Left forelimb (tissue), 1 donor: ENCODE measurements at places on chromosomes 12 and 14.
A peak's percentile ranks its signal among the peaks of the same experiment; 100 is the strongest.

- no peak for DNase-seq
Observed at GRCh38 chr14:94935706-94936300, 165.9 kb upstream of the GSC start.

- no peak for DNase-seq
Observed at GRCh38 chr12:124774462-124775167, 89.0 kb downstream of the SCARB1 start.

DNA sequence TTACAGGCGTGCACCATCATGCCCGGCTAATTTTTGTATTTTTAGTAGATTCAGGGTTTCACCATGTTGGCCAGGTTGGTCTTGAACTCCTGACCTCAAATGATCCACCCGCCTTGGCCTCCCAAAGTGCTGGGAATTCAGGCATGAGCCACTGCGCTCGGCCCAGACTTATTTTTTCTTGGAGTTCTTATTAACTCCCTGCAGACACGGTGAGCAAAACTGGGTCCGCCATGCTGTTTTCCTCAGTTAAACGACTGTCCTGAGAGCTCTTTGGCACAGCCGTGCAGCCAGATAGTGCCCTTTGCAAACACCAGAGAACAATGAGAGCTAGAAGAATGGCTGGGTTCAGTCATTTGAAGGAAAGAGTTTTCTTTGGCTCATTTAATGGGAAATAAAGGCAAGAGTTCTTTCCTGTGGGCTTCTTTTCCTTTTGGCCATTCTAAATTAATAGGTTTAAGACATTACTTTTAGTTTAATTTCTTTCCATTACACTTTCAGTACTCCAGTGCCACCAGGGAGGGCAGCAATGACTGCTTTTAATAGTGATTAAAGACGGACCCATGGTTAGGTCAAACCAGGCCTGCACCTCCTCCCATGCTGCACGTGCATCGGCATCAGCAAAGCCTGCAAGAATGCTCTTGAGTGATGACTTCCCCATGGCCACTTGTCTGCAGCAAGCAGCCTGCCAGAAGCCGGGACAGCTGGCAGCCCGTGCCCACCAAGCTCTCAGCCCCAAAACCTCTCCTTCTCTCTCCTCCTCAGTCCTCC, 60.7 kb downstream of the VCPKMT start:
- DNase-seq = no peak

DNA sequence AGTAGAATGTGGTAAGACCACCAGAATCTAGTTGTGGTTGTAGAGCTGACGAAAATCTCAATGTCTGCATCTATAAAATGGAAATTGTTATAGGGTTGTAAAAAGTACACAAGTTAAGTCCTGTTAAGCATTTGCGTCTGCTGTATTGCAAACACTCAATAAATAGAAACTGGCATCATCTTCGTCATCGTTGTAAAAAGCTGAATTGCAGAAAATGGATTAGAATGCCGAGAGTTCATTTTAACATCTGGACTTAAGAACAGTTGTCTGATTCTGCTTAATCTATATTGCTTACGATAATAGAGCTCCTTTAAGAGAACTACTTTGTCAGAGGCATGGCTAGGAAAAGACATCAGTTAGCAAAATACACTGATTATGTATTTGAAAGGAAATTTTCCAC, 33.2 kb downstream of the KCNMB4 start:
- DNase-seq = no peak

- no peak for DNase-seq
Observed at GRCh38 chr12:100356644-100357223, at the start of gene SLC17A8. SLC17A8 (plus strand) TSS chr12:100357074; CDS start chr12:100357392, 318 bp downstream.

DNA sequence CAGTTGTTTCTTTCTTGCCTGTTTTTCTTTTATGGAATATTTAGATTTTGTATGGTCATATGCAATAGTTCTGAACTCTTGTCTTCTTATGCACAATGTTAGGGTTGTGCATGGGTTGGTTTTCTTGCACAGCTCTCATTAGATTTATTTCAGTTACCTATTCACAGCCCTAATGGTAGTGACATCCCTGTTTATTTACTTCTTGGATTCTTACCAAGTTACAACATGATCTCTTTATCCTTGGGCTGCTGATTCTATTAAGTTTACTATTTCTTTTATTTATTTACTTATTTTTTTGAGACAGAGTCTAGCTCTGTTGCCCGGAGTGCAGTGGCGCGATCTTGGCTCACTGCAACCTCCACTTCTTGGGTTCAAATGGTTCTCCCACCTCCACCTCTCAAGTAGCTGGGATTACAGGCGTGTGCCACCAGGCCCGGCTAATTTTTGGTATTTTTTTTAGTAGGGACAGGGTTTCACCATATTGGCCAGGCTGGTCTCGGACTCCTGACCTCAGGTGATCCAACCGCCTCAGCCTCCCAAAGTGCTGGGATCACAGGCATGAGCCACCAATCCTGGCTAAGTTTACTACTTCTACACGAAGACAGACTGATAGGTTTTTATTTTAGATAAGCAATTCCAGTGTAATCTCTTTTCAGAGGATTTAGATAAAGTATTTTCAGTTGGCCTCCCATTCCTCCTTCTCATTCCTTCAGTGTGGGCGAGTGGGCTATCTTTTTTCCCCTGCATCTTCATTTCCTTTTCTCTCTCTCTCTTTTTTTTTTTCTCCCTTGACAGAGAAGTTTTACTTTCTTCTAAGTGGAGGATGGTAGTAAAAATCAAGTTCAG, 395.1 kb upstream of the RGS6 start:
- DNase-seq = no peak

GRCh38 chr14:29264865-29265264, 498.3 kb downstream of the FOXG1 start:
- no peak for DNase-seq

DNA sequence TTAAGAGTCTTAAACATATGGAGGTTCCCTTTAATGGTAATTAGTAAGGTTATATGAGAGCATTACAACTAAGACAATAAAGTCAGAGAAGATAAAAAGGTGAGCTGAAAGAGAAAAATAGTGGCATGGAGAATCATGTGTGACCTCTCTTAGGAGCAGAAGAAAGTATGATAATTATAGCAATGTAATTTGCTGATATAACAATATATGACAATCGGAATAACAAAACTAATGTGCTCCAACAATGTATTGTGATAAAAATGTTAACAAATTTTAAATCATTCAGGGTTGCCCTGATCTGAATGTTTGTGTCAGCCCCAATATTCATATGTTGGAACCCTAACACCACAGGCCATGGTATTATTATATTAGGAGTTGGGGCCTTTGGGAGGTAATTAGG, 269.6 kb upstream of the PPFIA2 start:
- no peak for DNase-seq

GRCh38 chr14:99272899-99273765, 1.1 kb upstream of the BCL11B start:
- DNase-seq = peak; percentile 77

GRCh38 chr12:120468325-120468820, 1.2 kb downstream of the SRSF9 start:
- no peak for DNase-seq

- no peak for DNase-seq
Observed at GRCh38 chr12:56723352-56723751, 1.7 kb downstream of the NACA start.

DNA sequence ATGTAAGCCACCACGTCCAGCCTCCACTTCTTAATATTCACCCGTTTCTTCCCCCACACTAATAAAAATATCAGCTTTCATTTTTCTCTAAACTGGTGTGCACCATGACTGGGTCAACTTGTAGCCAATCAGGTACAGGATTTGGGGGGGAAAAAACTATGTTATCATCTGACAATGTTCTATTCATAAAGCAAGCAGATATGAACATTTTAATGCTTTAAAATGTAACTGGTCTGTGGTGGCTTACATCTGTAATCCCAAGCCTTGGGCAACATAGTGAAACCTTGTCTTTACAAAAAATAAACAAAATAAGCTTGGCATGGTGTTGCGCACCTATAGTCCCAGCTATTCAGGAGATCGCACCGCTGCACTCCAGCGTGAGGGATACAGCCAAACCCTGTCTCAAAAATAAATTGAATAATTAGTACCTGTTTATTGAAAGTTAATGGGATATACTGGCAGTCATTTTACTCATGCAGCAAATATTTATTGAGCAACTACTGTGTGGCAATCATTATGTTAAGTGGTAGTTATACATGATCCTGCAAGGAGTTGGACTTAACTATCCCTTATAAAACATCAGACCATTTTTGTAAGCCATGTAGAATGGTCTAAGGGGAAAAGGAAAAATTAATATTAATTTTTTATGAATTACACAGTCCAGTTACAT, 15.3 kb upstream of the ITPR2 start:
- no peak for DNase-seq

GRCh38 chr14:64950889-64951288, 8.3 kb upstream of the GPX2 start:
- no peak for DNase-seq

- DNase-seq = no peak
Observed at GRCh38 chr12:6374028-6374785, 1.2 kb downstream of the SCNN1A start.

DNA sequence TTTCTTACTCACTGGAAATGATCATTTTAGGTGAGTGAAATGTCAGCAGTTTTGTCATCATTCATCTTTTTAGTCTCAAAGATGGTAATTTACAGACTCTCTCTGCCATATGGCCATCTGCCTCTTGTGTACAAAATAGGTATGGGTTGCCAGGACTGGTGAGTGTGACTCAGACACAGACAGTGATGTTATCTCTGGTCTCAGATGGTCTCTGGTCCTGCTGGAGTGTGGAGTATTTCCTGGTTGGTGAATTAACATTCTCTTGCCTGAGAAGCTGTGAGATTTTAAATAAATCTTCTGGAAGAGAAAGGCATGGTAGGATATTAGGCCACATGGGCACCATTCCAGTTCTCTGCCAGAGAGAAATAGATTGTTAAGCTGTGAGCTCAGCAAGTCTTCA, 207.0 kb downstream of the ATP23 start:
- DNase-seq = no peak

DNA sequence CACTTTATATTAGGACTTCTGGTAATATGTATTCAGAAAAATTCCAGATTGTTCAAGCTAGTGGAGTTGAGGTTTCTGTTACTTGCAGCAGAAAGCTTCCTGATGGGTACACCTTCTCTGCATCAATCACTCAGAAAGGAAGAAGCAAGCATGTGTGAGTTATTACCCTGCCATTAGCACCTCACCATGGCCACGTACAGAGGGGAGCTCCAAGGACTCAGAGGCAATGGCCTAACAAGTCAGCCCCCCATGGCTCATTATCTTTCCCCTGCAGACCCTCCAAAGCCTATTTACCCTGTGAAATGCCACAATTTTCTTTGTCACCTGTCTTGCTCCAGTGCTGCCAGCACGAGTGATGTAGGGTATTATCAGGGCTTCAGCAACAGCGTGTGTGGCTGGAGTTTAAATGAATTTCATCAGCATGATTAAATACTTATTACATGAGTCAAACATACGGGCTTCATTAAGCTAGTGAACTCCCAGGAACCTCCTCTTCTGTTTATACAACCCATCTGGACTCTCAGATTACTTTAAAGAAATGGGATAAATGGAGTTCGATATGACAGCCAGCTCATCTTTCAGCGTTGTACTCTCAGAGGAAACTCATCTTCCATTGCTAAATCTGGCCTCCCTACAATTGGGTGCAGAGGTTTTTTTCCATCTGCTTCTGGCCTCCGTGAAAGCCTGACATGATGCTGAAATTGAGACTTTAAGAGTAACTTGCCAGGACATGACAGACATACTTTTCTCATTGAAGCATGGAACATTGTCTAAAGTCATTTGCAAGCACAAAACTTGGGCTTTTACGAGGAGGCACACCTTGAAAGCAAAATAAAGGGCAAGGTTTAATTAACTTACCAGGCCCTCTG, 135.9 kb downstream of the TMEM30B start:
- no peak for DNase-seq

DNA sequence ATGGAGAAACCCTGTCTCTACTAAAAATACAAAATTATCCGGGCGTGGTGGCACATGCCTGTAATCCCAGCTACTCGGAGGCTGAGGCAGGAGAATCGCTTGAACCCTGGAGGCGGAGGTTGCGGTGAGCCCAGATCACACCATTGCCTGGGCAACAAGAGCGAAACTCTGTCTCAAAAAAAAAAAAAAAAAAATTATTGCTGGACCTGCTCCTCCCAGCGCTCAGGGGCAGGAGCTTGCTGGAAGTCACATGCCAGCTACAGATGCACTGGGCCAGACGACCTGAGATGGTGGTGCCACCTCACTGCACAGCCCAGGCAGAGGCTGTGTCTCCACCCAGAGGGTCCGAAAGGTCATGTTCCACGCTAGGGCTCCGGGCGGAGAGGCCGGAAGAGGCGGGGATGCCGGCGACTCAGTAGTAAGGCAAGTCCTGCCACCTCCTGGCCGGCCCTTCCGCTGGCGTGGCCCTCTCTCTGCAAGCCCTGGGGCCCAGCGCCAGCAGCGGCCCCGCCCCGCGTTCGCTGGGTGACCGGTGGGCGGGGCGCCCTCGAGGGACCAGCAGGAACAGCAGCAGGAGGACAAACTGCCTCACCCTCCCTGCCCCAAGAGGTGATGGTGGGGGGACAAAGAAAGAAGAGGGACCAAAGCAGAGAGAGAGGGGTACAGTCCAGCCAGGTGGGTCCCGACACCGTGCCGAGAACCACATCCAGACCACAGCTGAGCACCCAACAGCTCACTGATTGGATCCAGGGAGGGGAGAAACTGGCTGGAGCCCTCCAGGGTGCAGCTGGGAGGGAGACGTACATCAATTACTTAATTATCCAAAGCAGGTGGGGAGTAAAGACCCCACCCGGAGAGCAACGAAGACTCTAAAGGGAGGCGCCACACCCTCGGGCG, 3.6 kb upstream of the RHOF start:
- peak; percentile 83 for DNase-seq

DNA sequence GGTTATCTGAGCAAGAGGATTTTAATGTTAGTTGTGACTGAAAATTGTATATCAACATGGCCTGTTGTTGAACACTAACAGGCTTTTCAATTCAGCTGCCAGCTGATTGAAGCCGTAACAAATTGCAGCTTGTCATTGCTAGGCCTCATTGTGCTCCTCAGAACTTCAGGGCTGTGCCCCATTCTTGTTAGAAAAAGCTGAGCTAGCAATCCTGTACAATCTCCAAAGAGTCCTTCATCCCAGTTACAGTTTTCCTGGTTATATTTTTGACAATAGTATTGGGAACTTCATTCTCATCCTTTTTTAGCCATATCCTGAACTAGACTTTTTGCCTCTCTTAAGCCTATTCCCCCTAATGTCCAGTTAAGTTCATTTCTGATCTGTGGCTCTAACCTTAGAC, 564.1 kb upstream of the ATXN7L3B start:
- DNase-seq = no peak

- DNase-seq = no peak
Observed at GRCh38 chr14:33062881-33063280, 124.2 kb downstream of the NPAS3 start.
